ENCODE measurements at places on chromosomes 6 and 20.

DNA sequence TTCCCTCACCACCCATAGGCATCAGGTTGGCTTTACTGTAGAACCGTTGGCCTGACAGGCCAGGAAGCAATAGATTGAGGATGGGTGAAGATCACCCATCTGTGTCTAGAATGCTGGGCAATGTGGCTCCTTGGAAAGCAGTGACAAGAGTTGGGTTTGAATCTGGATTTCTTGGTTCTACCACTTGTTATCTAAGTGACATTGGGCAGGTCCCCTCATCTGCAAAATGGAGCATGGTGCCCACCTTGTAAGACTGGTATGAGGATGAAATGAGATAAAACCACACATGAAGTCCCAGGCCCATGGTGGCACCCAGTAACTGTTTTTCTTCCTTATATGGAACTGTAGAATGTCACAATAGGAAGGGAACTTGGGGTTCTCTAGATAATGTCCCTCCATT, 22.6 kb upstream of the SIRPB2 start:
- no peak for DNase-seq

DNA sequence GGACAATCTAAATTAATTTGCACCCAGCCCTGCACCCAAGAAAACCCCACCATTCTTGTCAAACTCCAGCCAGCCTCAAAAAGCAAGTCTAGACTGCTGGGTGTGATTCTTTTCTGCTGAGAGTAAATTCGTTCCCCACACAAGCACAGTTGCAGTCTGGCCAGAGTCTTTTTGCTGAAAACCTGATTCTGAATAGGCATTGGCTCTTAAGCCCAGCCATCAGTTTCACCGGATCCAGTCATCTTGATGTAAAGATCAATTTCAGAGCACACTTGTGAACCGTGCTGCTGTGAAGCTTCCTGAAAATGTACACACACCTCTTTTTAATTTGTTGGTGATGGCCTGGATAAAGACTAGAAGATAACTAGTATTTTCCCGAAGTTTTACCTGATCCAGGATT, 159.4 kb upstream of the GGTLC1 start:
- no peak for DNase-seq

DNA sequence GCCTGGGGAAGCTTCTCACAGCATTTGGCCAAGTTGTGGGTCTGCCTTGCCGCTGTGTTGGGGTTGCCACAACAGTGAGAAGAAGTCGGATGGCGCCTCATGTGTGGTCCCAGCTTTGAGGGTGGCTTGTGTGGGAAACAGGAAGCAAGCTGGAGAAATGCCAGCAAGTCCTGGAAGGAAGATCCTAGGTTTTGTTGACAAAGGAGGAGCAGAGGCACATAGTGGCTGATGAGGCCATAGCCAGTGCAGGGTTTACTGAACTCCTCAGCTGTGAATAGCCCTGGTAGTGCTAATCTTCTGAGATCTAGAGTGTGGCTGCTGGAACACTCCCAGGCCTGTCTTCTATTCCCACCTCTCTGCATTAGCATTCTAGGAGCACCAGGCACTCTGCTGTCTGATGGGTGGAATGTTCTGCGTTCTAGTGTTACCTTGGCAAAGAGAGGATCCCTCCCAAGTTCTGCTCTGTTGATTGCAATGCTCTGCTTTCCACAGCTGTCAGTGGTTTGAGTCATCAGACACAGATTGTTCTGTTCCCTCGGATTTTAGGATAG, 25.2 kb downstream of the SNPH start:
- DNase-seq, result no peak

DNA sequence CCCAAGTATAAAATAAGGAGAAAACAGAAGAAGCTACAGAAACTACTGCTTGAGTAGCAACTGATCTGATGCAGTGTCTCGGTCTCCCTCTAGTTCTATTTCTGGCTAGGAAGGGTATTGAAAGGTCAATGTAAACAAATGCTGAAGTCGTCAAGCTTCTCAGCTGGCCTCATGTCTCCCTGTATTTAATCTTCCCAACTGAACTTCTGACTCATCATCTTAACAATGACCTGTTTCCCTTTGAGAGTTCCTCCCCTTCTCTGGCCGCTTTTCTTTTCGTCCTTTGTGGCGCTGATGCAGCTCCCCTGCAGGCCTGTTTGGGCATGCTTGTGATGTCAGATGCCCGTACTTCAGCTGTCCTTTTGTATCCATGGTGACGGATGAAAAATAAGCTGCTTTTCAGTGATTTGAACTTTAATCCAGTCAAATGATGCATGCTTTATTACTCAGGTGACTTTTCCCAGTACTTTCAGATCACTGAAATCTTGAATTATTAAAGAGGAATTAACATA, 7.8 kb upstream of the LCA5 start:
- DNase-seq, result no peak

DNA sequence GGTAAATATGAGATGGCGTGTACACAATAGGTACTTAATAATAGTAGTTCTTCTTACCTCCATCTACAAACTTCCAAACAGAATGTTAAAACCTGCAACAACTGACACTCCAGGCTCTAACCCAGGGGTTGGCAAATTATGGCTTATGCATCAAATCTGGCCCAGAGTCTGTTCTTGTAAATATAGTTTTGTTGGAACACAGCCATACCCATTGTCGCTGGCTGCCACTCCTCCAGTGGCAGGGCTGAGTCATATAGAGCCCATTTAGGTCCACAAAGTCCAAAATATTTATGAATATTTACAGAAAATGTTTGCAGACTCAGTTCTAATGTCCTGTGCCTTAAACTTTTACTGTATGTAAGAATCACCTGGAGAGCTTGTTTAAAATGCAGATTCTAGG, 69.9 kb upstream of the BTBD3 start:
- DNase-seq, result no peak

GRCh38 chr20:38246357-38247165, 14.0 kb downstream of the KIAA1755 start:
- DNase-seq, result no peak

DNA sequence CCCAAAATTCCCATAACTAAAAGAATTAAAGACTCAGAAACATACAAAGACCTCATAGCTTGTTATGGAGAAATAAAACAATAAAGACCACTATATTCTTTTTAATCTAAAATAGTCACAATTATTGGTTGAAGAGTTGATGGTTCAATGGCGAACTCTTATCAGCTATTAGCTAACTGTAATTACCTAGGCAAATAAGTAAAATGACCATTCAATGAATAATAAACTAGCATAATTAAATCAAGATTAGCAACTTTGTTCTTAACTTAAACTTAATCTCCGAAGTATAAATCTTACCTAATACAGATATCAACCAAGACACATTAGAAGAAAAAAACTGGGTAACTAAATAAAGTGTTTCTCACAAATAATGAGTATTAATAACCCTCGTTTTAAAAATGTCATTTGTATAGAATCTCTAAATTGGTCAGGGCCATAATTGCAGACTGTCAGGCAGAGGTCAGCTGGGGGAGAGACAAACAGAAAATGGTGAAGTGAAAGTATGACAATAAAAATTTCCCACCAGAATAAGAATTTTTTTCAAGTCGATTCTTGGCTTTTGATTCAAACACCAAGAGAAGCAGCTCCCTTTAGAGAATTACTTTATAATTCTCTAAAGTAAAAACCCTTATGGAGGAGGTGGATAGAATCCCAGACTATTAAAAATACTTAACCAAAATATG, 1.7 kb downstream of the FKBP5 start:
- DNase-seq, result no peak

DNA sequence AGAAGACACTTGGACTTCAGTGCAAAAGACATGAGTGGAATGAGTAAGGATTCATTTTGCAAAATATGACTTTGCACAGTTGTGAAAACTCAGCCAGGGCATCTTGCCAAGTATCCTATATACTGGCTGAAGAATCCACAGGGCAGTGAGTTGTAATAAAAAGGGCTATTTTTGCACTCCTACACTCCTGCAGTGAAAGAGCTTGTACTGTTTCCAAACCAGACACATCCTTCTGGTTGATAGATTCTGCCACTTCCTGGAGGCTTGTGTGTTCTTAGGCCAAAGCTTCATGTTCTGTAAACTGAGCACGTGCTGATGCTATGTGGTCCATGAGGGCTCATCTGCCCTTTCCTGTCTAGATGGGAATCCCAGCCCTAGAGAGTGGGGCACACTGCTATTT, 34.9 kb downstream of the GMPR start:
- DNase-seq, result no peak

DNA sequence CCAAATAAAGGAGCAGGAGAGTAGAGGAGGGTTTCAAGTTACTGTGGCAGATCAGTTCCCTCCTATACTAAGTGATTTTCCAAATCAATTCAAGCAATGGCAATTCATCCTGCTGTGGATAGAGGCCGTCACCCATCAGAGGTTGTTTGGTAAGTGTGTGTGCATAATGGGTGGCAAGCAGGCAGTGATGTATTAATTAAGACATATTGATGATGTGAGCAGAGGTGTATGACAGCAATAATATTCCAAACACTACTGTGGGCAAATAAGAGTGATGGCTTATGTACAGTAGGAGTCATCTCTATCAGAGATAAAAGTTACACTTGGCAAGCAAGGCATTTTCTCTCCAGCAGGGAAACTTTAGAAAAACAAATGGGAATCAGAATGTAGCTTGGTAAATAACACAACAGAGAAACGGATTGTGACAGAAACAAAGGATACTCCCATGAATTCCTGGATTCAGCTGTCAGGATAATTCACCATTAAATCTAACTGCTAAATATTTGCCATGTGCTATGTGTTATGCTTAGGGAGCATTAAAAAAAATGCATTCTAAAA, 196.3 kb downstream of the KHDC1L start:
- no peak for DNase-seq

GRCh38 chr6:167047554-167047953, 48.4 kb downstream of the CEP43 start:
- no peak for DNase-seq

Data from stimulated activated CD4-positive, alpha-beta T cell treated with anti-CD3 and anti-CD28 coated beads, Interleukin-2, amount 100 ng/mL, for 4 hours (primary cell).